Germinal center (tissue), 1 donor: ENCODE measurements at places on chromosomes 4 and X.

GRCh38 chr4:8230033-8230432 lies 30.9 kb downstream of the SH3TC1 start:
- no peak for DNase-seq

GRCh38 chr4:55993994-55994663 lies 45.4 kb downstream of the CEP135 start:
- peak; percentile 17 for DNase-seq

GRCh38 chrX:110415440-110416170 lies 57.0 kb downstream of the RTL9 start:
- no peak for DNase-seq

GRCh38 chr4:83536362-83537272 lies 709 bp downstream of the GPAT3 start:
- DNase-seq: no peak

DNA sequence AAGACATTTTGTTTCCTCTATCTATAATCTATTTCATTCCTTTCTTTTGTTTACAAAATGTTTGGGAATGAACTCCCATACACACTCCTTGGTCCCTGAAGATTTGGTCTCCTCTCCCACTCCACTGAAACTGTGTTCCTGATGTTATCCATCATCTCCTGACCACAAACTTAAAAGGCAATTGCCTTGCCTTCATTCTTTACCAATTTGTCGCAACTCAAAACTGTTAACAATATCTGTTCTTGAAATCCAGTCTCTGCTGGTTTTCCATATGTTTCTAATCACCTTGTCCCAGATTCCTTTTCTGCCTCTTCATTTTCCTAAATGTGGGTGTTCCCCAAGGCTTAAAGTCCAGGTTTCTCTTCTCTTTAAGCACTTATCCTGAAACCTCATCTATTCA lies 262.2 kb upstream of the TTC29 start:
- DNase-seq: no peak

DNA sequence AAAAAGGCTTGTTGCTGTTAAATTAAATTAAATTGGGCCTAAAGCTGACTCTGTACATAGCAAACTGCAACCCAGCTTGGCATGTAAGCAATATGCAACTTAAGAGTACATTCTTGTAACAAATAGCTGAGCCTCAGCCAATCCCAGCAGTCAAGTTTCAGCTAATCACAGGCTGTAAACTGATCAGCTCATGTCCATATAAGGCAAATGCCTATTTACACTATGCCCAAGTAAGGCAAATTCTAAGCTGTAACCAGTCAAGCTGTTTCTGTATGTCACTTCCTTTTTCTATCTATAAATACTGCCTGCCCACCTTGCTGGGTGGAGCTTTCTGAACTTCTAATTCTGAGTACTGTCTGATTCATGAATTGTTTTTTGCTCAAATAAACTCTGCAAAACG lies 429.1 kb upstream of the FTHL17 start:
- no peak for DNase-seq

DNA sequence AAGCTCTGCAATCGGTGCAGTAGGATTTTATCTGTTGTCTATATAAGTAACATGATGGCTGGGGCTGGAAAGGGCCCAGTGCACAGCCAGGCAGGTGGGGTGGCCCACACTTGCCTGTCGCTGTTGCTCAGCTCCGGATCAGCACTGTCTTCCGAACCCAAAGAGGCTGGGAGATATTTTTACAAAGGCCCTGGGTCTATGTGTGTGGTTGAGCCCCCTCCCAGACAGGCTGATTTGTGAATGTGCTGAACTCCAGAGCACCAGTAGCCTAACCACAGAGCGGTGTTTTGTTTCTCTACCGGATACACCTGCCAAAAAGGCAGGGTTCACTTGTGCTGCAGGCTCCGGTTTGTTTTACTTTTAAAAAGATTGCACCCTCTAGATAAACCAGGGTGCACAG lies 33.5 kb upstream of the CHRNA9 start:
- DNase-seq: peak; percentile 71

DNA sequence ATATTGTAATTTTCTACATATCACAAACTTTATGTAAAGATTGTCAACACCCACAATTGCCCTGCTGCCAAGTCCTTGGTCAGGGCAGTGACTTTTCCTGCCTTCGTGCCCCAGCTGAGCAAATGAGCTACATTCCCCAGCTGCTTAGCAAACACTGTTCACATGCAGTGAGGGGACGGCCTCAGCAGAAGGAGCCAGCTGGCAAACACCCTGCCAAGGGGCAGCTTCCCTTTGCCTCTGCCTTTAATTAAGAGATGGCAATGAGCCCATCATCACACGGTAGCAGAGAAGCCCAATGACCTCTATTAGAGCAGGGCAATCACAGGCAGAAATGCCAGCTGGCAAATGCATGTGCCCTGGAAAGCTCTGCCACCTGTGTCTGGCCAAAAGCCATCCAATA lies 253.4 kb downstream of the EPHA5 start:
- DNase-seq: no peak
